ENCODE measurements at places on chromosomes 4 and X.

DNA sequence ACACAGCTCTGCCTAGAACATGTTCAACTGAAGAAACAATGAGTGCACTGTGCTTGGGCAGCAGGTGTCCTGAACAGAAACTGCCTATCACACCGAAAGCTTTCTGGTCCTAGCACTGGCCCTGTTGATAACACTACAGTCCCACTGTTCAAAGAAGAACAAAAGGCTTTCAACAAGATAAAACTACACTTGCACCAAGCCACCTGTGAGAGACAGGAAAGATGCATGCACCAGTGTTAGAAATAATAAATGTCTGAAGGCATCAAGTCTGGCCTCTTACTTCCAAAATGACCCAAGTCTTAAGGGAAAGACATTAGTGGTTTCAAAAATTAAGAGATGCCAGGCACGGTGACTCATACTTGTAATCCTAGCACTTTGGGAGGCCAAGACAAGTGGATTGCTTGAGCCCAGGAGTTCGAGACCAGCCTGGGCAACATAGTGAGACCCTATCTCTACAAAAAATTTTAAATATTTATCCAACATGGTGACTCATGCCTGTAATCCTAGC lies 68.7 kb downstream of the APBB2 start:
- DNase-seq: no peak

DNA sequence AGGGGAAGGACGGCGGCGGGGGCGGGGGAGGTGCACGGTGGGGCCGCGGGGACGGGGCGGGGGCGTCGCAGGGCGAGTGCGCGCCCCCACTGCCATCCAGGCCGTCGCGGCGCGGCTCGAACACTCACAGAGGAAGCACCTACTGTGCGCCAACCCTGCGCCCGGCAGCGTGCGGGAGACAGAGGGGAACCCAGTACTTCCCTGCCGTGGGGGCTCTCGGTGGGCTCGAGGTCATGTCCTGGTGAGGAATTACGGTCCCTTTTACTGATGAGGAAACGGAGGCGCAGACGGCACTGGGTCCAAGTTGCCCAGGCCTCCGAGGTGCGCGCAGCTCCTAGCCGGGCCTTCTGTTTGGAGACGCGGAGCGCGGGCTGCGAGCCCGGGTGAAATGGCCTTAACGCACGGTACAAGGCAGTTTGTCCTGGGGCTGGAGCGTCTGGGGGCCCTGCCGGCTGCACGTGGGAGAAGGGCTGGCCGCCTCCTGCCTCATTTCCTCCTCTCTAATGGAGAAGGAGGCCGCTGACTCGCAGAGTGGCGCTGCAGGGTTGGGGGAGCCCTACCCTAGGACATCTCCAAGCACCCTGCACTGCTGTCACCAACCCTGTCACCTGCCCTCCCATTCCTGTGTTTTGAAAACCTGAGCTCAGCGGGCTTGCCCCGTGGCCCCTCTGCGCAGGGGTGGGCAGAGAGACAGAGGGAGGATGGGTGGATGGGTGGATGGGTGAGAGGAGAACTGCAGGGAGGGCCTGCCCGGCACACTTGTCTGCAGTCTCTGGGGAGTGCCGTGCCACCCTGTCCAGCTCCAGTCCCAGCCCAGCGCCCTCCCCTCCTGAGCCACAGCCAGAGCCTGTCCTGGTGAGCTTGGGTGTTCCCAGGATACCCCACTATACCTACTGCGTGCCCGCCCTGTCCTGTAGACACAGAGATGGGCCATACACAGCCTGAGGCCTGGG lies 106.0 kb downstream of the ADRA2C start:
- DNase-seq: no peak

- no peak for DNase-seq
These were observed 7.0 kb downstream of the FGFRL1 start for GRCh38 chr4:1018147-1019020.

- no peak for DNase-seq
These were observed 13.3 kb downstream of the TLR10 start for GRCh38 chr4:38769441-38769840.

GRCh38 chr4:68404153-68404552 lies 43.1 kb upstream of the TMPRSS11E start:
- DNase-seq: no peak

DNA sequence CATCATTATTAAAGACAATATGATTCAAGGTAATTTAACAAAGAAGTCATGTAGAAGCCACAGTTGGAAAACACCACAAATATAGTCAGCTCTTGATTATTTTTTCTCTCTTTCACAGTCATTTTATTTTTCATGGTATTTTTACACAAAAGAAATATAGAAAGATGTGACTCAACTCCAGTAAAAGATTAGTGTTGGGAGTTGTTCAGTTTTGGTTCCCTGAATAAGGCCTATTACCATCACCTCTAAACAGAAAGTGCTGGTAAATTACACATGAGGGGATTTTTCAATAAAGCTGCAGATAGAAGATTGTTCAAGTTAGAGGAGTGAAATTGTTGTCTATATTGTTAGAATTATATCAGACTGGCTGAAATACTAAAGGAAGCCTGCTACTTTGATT lies 107.0 kb downstream of the DDIT4L start:
- DNase-seq: no peak

DNA sequence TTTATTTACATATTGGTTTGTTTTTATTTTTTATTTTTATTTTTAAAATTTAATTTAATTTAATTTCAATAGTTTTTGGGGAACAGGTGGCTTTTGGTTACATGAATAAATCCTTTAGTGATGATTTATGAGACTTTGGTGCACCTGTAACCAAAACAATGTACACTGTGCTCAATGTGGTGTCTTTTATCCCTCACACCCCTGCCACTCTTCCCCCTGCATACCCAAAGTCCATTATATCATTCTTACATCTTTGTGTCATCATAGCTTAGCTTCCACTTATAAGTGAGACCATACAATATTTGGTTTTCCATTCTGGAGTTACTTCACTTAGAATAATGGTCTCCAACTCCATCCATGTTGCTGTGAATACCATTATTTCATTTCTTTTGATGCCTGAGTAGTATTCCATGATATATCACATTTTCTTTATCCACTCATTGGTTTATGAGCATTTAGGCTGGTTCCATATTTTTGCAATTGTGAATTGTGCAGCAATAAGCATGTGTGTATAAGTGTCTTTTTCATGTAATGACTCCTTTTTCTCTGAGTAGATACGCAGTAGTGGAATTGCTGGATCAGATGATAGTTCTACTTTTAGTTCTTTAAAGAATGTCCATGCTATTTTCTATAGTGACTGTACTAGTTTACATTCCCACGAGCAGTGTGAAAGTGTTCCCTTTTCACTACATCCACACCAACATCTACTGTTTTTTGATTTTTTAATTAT lies 157.1 kb downstream of the CPXCR1 start:
- DNase-seq: no peak

GRCh38 chr4:128649161-128649560 lies 160.3 kb upstream of the JADE1 start:
- DNase-seq: no peak

- DNase-seq: no peak
These were observed 9.1 kb downstream of the PPAT start for GRCh38 chr4:56426273-56426672.

DNA sequence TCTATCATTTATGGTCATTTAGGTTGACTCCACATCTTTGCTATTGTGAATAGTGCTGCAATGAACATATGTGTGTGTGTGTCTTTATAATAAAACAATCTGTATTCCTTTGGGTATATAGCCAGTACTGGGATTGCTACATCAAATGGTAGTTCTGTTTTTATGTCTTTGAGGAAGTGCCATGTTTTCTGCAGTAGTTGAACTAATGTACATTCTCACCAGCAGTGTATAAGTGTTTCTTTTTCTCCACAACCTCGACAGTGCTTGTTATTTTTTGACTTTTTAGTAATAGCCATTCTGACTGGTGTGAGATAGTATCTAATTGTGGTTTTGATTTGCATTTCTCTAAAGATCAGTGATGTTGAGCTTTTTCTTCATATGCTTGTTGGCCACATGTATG lies 80.5 kb downstream of the ARHGAP6 start:
- DNase-seq: no peak

GRCh38 chr4:178037459-178038214 lies 595.4 kb upstream of the AGA start:
- no peak for DNase-seq

DNA sequence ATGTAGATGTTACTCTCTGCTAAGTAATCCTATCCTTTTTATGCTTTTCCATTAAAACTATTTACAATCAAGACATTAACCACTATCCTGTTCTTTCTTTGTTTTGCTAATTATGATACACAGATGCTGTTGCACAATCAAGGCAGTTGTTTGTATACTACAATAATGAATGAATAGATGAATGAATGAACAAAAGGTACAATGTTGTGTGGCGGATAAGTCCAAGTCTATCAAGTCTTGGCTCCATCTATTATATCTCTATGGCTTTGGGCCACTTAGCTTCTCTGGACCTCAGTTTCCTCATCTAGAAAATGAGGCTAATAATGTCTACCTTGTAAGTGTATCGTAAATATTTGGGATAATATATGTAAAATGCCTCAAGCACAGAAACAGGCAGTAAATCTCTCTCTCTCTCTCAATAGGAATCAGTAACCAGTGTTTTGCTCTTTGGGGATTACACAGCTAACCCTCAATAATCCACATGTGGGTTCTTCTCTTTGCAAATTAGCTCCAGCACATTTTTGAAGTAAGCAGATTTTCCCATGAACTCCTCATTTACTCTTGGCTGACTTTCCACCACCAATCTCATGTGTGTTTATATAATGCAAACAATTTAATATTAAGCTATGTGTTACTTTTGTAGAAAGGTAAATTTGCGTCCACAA lies 27.8 kb upstream of the TSPAN5 start:
- DNase-seq: no peak

- no peak for DNase-seq
These were observed 980 bp downstream of the AP1S2 start for GRCh38 chrX:15853586-15854079.

DNA sequence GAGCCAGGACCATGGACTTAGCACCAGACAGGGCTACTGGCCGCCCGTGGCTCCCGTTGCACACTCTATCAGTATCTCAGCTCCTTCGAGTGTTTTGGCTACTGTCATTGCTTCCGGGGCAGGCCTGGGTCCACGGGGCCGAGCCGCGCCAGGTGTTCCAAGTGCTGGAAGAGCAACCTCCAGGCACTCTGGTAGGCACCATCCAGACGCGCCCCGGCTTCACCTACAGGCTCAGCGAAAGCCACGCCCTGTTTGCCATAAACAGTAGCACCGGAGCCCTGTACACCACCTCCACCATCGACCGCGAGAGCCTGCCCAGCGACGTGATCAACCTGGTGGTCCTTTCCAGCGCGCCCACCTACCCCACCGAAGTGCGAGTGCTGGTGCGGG lies 1.6 kb downstream of the FAT4 start:
- no peak for DNase-seq

Data from hematopoietic multipotent progenitor cell treated with erythropoietin and hydrocortisone succinate and interleukin-3 and kit ligand, for 15 days (in vitro differentiated cells).